Activated T-helper 1 cell treated with anti-CD3 and anti-CD28 coated beads, Interleukin-2, amount 50 U/mL, for 16 hours (primary cell): ENCODE measurements at places on chromosomes 7 and 10.

GRCh38 chr10:13703997-13704536 lies 117.3 kb downstream of the PRPF18 start:
- DNase-seq, result no peak

DNA sequence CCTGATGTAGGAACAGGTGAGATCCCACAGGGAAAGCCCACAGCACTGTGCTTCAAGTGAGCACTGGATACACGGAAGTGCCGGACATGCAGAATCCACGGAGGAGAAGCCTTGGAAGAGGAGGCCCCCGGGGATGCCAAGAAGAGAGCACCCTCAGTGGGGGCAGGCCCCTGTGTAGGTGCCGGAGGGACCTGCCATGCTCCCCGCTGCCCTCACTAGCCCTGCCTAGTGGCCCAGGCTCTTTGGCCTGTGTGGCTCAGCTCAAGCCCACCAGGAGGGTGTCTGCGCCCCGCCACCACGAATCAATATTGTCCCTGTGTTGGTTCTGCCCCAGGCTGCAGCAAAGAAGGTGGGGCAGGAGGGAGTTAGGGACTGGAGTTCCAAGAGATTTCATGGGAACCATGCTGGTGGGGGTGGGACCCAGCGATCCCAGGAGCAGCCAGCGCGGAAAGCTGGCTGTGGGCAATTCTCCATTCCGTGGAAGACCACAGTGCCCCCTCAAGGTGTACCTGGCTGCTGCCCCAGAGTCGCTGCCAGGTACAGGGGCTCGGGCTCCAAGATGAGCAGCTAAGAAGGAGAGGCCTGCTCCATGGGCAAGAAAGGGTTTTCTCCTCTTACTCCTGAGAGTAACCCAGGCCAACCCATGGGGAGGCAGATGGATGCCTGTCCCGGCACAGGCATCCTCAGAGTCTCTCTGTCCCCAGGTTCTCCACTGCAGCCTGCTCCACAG lies 34.9 kb upstream of the LEP start:
- no peak for DNase-seq

DNA sequence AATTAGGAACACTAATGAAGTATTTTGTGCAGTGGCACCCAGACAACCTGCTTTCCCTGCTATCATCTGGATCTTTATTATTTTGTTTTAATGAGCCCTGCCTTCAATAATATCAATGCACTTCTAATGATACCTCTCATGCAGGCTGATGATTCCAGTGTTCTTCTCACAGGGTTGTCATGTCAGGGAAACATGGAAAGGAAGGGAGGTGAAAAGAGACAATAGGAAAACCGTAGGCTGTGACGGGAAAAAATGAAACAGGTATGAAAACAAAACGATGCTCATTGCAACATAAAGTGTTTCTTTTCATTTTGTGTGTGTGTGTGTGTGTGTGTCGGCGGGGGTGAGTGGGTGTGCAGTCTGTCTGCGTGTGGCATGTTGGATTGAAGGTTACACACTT lies 102.6 kb upstream of the CTBP2 start:
- no peak for DNase-seq

- DNase-seq, result no peak
Observed at GRCh38 chr7:50308532-50309385, 4.2 kb downstream of the IKZF1 start.

DNA sequence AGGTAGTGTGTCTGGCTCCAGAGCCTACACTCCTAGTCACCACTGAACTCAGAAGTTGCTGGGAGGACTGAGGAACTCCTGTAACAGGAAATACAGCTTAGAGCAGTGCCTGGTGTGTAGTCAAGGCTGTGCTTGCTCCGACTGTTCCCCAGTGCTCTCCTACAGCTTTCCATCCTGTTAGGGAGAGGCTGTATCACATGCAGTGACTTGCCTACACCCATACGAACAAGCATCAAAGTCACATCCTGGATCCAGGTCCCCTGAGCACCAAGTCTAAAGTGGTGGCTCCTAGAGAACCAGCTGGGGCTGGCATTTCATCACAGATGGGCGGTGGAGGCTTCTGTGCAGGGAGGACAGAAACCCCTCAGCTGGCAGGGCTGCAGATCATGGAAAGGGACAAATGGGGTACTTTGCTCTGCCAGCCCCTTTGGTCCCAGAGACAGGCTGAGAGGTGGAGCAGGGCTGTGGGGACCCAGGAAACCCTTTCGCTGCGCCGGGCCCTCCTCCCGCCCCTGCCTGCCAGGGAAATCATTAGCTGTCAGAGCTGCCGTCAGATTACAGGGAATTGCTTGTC lies 7.7 kb downstream of the ASB10 start:
- DNase-seq, result no peak

DNA sequence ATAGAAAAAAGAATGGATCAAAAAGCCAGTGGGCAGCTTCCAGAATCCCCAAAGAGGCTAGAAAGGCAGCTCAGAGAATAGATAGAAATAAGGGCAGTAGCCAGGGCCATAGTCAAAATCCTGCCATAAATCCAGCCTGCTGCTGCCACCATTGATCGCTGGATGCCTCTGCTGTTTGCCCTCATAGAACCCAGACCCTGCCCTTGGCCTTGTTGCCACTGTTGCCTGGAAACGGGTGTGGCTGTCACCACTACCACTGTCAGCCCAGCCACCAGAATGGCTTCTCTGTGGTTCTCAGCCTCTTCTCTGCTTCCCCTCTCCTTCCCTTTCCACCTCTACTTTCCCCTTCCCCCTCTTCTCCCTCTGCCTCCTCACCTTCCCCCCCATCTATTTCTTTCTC lies 57.8 kb downstream of the HHEX start:
- no peak for DNase-seq

GRCh38 chr10:70442332-70442988 lies 979 bp upstream of the NODAL start:
- no peak for DNase-seq

- no peak for DNase-seq
Observed at GRCh38 chr7:87833130-87833529, 43.0 kb downstream of the SLC25A40 start.

- DNase-seq, result no peak
Observed at GRCh38 chr10:114548662-114549061, 109.4 kb downstream of the ABLIM1 start.

DNA sequence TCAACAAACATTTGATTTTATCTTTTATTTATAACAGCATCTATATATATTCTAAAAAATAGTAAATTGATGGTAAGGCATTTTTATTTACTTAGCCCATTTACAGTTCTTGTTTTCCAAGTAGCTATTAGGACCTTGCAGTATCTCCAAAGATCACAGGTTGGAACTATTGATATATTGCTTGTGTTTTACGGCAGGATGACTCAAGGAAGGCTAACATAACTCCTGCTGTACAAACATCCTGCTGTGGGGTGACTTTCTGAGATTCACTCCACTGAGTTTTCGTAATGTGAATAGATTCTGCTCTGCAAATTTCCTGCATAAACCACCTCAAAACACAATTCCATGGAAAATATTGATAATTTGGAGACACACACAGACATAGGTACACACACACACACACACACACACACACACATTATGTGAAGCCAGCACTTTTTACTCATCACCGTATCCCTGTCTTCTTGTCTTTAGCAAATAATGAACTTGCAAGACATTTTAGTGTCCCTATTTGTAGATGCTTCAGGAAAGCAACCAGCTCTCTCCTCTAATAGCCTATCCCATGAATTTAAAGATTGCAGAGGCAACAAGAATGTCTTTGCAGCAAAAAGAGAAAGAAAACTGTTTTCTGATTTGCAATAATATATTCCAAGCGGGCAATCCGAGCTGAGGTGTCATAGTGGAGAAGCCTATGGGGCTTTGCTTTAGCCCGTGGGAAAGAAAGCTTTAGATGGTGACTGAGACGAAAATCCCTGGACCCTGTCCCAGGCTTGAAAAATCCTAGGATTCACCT lies 722 bp downstream of the AGR2 start:
- no peak for DNase-seq

DNA sequence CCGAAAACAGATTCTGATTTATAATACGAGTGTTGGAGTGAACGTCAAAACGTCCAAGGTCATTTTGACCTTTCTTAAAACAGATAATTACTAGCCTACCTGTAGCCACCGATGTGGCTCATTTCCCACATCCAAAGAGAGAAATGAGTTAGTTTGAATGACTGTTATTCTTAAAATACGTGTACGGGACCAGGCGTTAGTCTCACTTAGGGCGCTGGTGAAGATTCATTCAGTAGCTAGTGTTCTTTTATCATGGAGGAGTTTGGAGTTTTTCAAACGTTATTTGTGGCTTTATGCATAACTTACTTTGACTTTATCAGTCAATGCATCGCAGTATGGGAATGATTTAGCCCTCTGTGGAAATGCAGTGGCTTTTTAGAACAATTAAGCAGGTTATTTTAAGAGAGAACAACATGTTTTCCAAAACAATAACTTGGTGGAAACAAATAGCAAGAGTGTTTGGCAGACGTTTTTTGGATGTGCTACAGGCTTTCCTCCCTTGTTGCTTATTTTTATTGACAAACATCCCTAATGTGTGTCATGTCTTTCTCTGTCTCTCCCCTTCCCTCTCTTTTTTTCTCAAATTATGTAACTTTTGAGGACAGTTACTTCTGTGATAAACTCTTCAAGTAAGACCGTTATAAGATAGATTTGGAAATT lies 1.6 kb downstream of the BICC1 start:
- no peak for DNase-seq

DNA sequence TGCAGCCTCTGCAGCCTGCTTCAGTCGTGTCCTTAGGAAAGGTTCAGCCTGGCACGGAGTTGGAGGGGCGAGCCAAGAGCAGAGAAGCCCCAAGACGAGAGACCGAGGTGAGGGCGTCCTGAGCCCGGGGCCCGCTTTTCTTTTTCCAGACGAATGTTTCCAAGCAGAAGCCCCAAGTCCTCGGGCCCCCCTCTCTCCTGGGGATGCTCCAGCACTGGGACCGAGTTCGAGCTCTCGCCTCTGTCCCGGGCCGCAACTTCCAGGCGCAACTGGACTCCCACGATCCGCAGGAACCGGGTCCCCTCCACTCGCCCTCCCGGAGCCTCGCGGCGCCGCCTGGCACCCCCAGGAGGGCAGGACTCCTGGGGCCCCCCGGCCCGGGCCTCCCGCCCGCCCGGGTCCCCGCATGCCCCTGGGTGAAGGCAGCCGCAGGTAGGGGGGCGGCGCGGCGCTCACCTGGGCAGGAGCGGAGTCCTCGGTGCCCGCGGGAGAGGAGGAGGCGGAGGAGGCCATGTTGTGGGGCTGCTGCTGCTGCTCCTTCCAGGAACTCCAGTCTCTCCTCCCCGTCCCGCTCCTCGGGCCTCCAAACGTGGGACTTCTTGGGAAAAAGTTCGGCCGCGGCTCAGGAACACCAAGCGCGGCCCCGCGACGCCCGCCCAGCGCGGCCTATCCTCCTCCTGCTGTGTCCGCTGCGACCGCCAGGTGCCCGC lies 45.3 kb upstream of the CDK1 start:
- peak; percentile 13 for DNase-seq
